RPMI7951 (cell line): ENCODE measurements at places on chromosomes 12 and 14. TPM values are rescaled to one million over a fixed set of nuclear protein-coding genes. Genes with fewer than 3 reads are reported as not detected.

The CMKLR1 gene
- total RNA-seq = 34.5 and 43.6 TPM in 2 replicates

The EIF2B2 gene
- total RNA-seq = 50.3 and 58.6 TPM in 2 replicates

The SLC7A8 gene
- total RNA-seq = 1.6 and 2.8 TPM in 2 replicates

The PLEKHG7 gene
- not detected in 2 replicates for total RNA-seq

The AICDA gene
- total RNA-seq = not detected in 2 replicates

The C12orf60 gene
- total RNA-seq = 1.8 and 3.3 TPM in 2 replicates

The TAS2R7 gene
- not detected in 2 replicates for total RNA-seq

The MYG1 gene
- total RNA-seq = 55.9 and 60.0 TPM in 2 replicates
